ENCODE measurements at places on chromosomes 5 and 9.

GRCh38 chr5:10689391-10690081, 71.5 kb downstream of the DAP start:
- no peak for DNase-seq

DNA sequence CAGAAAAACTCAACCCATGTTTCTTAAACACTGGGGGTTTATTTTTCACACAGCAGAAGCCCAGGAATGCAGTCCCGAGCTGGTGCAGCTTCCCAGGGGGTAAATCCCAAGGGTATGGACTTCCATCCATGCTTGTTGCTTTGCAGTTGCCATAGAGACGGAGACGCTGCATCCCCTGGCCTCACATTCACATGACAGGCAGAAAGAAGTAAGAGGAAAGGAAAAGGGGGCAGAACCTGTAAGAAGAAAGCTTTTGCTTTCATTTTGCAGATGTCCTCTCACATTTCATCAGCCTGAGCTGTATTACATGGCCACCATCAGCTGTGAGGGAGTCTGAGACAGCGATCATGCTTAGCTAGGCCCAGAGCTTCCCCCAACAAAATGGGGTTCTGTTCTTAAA, 321.0 kb downstream of the AGTPBP1 start:
- DNase-seq = no peak

GRCh38 chr9:9774471-9774870, 838.3 kb downstream of the PTPRD start:
- no peak for DNase-seq

GRCh38 chr9:78292716-78293497, 4.0 kb upstream of the PSAT1 start:
- DNase-seq = no peak

DNA sequence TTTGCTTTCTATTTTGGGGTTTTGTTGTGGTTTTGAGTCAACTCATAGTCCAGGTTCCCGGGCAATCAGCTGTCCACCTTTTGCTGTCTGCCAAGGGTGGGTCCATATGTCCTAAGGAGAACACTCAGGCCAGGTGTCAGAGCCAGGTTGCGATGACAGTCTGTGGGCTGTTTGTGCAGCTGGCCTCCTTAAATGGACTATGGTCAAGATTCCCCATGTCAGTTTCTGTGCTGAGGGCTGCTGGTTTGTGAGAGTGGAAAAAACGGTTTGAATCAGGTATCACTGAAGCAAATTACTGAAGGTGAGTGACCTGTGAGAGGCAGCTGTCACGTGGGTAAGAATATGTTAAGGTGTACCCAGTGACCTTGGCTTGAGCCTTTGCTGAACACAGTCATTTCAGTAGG, 33.0 kb downstream of the SNX30 start:
- DNase-seq = no peak

DNA sequence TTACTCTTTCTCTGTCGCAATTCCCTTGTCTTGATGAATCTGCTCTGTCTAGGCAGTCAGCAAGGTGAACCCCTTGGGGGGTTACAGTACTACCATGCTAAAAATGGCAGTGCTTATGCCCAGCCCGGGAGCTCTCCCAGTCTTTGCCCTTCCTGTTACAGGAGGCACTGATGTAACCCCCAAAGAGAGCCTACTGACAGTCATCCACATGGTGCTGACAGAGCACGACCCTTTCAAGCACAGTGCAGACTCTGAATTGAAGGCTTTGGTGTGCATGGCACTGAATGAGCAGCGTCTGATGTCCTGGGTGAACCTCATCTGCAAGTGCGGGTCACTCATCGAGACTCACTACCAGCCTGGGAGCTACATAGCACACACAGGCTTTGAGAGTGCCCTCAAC, 34.5 kb upstream of the SLC36A2 start:
- no peak for DNase-seq

GRCh38 chr9:3949744-3950143, 350.1 kb downstream of the GLIS3 start:
- DNase-seq = no peak

- no peak for DNase-seq
Measured at GRCh38 chr5:77145666-77146065, 58.6 kb upstream of the ZBED3 start.

- DNase-seq = no peak
Measured at GRCh38 chr5:88792144-88792840, 90.7 kb downstream of the MEF2C start.

- DNase-seq = peak; percentile 94
Measured at GRCh38 chr5:118791926-118792734, 196.2 kb downstream of the DTWD2 start.

DNA sequence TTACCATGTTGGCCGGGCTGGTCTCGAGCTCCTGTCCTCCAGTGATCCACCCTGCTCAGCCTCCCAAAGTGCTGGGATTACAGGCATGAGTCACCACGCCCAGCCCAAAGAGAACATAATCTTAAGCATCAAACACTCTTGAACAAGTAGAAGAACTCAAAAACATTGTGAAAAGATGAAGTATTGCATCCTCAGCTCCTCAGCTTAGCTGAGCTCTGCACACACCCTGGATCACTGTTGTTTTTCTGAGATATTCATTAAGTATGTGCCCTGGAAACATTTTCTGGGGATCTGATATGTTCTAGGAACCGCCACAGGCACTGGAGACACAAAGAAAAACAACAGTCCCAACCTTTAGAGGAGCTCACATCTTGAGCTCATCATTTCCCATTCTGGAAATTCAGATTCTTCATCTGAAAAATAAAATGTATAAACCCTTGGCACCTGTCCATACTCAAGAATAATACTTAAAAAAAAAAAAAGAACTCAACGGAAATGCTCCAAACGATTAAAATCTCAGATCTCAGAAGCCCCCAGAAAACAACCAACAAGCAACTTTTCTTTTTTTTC, 62.2 kb upstream of the ZNF462 start:
- no peak for DNase-seq

- DNase-seq = peak; percentile 5
Measured at GRCh38 chr5:164597293-164597900, 1092.0 kb downstream of the MAT2B start.

DNA sequence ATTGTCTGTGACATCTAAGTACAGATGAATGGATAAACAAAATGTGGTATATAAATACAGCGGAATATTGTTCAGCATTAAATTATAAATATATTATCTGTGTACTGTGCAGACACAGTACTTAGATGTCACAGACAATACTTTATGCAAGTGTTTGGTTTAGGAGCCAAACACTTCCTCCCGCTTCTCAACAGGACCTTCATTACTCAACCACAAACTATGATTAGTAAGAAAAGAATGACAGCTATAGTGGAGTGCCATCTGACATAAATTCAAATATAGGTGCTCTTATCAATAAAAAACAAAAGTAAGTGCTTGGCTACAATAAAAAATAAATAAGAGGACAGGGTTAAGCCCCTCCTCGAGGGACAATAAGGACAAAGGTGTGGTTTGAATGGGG, 38.9 kb upstream of the STX17 start:
- DNase-seq = no peak

- no peak for DNase-seq
Measured at GRCh38 chr9:16904655-16905054, 34.2 kb upstream of the BNC2 start.

DNA sequence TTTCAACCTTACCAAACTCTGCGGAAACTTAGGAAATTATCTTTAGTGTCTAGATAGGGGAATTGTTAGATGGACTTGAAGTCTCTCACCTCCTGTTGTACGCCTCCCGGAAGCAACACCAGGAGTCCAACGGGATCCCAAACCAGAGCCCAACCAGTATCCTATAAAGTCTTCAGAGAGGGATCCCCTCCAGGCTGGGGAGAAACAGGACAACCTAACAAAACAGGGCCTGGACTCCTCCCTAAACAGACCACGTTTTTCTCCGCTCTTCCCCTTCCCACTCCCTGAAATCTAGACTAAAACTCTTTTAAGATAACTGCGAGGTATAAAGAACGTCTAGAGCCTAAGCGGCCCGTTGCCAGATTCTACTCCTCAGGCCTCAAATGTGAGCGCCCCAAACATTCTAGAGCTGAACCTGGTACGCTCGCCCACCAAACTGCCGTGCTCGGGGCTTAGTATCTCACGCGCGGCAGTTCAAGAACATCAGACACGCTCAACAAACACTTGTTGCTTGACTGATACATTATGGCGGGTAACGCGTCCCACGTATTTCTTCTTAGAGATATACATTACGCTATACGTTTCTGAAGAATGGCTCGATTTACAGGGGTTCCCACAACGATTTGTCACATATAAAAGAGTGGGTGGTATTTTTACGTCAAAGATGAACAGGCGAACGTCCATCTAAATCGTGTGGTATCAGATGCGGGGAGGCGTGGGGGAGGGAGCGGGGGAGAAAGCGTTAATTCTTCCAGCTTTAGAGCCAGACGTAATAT, 663 bp upstream of the SMIM27 start:
- no peak for DNase-seq

GRCh38 chr5:131264451-131265099, 722 bp downstream of the CDC42SE2 start:
- DNase-seq = peak; percentile 43

- no peak for DNase-seq
Measured at GRCh38 chr5:69404659-69405330, 10.1 kb upstream of the MARVELD2 start.

Measured in pons (tissue), 1 donor.